ENCODE measurements at places on chromosomes 6 and 20.
A peak's percentile ranks its signal among the peaks of the same experiment; 100 is the strongest.

- DNase-seq, result peak; percentile 71
Measured at GRCh38 chr20:47727170-47727880, 58.0 kb downstream of the SULF2 start.

DNA sequence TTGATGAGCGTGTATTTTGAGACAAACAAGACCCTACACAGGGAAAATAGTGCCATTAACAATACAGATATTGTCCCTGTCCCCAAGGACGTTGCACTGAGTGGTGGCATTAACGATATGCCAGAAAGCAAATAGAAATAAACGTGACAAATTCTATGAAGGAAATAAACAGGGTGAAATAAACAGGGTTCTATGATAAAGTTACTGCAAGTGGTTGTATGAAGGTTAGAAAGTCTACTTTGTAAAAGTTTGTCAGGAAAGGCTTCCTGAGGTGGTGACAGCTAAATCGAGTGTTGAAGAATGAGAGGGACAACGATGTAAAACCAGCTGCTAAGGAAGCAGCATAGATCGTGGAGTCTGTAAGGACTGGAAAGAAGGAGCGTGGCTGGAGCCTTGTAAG, 380.2 kb downstream of the LAMA2 start:
- no peak for DNase-seq

DNA sequence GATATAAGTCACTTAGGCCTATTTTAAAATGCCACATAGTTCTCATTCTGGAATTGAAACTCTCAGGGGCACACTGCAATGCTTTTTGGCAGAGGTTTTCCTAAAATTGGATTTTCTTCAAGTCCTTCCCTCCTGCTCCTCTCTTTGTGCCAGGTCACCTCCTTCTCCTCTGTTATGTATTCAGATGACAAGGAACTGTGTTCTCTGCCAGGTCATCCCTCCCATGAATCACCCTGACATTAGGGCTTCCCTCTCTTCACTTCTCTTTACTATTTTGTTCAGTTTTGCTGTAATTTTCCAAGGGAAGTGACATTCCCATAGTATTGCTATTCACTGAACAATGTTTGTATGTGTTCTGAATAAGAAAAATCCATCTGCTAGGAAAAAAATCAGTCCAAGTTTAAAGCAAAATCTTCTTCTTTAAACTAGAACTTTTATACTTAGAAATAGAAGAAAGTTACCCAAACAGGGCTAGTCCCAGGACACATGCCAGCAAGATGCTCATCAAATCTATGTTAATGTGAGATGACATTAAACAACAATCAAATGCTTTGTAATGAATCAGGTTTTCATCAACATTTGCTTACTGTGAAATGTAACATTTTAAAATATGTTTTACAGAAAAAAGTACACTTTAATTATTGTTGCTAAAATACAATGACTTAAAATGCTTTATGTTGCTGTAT, 461.1 kb downstream of the MMUT start:
- DNase-seq, result no peak

GRCh38 chr6:10429638-10430427, 15.0 kb upstream of the TFAP2A start:
- DNase-seq, result no peak

- no peak for DNase-seq
Measured at GRCh38 chr6:105832313-105832761, 253.8 kb upstream of the PRDM1 start.

- DNase-seq, result no peak
Measured at GRCh38 chr6:75504465-75505222, 11.0 kb upstream of the FILIP1 start.

DNA sequence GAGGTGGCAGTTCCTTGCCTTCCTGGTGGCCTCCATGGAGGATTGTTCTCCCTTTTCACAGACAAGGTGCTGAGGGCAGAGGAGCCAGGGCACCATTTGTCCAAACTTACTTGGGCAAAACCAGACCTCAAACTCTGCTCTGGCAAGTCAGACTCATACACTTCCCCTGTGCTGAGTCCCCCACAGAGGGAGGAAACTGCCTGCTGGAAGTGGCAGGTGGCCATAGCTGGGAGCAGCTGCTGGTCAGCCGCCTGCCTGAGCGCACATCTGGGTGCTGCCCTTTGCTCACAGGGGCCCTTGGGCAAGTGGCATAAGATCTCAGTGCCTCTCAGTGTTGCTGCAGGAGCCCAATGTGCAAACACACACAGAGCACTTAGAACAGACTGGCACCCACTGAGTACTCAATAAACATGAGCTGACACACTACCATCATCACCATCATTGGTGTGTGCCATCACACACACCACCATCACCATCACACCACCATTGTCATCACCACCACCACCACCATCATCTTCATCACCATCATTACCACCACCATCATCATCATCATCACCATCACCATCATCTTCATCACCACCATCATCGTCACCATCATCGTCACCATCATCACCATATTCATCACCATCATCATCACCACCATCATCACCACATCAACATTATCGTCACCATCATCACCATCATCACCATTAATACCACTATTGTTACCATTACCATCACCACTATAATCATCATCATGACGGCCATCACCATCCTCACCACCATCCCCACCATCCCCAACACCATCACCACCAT, 17.6 kb downstream of the NOL4L start:
- DNase-seq, result no peak

GRCh38 chr20:61765081-61765870, 300.4 kb downstream of the TAF4 start:
- DNase-seq, result no peak

GRCh38 chr20:3563133-3563532, 92.3 kb downstream of the ATRN start:
- no peak for DNase-seq

- DNase-seq, result no peak
Measured at GRCh38 chr20:10360878-10361277, 73.1 kb downstream of the MKKS start.

- no peak for DNase-seq
Measured at GRCh38 chr6:1336246-1336843, 24.4 kb downstream of the FOXQ1 start.

GRCh38 chr6:124799638-124800037, 162.6 kb upstream of the RNF217 start:
- no peak for DNase-seq

GRCh38 chr6:15364401-15365037, 118.7 kb downstream of the JARID2 start:
- no peak for DNase-seq

- DNase-seq, result no peak
Measured at GRCh38 chr6:158999154-158999665, 792 bp downstream of the RSPH3 start.

GRCh38 chr6:52426667-52427066, 6.5 kb downstream of the EFHC1 start:
- DNase-seq, result no peak

DNA sequence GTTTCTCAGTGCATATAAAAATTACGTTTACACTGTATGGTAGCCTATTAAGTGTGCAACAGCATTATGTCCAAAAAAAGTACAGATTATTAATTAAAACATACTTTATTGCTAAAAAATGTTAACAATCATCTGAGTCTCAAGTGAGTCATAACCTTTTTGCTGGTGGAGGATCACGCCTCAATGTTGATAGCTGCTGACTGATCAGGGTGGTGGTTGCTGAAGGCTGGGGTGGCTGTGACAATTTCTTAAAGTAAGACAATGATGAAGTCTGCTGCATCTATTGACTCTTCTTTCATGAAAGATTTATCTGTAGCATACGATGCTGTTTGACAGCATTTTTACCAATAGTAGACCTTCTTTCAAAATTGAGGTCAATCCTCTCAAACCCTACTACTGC, 155.1 kb downstream of the BTBD9 start:
- no peak for DNase-seq

DNA sequence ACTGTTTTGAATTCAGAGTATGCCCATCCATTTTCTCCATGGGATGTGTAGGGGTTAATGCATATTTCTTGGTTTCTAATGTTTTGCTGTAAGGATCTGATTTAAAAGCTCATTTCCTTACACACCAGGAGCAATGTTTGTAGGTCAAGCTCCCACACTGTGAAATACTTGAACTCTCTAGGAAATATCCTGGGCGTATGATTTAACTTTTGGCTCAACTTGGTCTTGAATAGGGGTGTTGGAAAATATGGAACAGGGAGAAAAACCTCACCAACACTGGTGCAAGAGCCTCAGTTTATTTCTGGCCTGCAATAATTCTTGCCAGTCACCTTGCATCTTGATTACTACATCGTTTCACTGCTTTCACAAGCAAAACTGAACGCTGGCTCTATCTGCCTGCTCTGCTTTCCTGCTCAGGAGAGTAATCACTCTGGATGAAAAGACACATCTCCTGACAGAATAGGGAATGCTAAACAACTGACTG, 25.1 kb upstream of the RFPL4B start:
- DNase-seq, result no peak

Measured in activated CD4-positive, alpha-beta T cell treated with anti-CD3 and anti-CD28 coated beads, Interleukin-2, amount 50 U/mL, for 48 hours (primary cell).